Activated naive CD4-positive, alpha-beta T cell treated with anti-CD3 and anti-CD28 coated beads for 36 hours (primary cell): ENCODE measurements at places on chromosomes 2 and 18. TPM values are rescaled to one million over a fixed set of nuclear protein-coding genes. Genes with fewer than 3 reads are reported as not detected.
A peak's percentile ranks its signal among the peaks of the same experiment; 100 is the strongest.

The LRATD1 gene
- not detected for total RNA-seq

The CIB4 gene
- total RNA-seq, result not detected

GRCh38 chr2:162477011-162477410, 133.1 kb downstream of the GCA start:
- DNase-seq, result no peak

DNA sequence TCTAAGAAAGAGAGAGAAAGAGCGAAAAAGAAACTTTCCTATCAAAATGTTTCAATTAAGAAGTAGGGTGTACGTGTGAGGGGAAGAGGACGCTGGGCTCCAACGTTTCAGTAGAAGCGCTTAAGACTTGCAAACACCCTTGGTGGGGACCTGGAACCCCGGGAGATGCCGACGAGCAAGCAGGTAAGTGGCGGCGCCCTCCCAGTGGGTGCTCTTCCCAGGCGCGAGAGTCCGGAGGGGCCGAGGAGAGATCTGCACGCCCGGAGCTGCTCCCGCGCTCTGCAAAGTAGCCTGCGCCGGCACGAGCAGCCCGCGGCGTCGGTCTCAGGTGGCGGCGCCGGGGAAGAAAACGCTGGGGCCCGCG, 678 bp upstream of the OTX1 start:
- DNase-seq, result peak; percentile 6

- peak; percentile 68 for DNase-seq
These were observed 1.5 kb downstream of the ARPC2 start for GRCh38 chr2:218218268-218219185.

DNA sequence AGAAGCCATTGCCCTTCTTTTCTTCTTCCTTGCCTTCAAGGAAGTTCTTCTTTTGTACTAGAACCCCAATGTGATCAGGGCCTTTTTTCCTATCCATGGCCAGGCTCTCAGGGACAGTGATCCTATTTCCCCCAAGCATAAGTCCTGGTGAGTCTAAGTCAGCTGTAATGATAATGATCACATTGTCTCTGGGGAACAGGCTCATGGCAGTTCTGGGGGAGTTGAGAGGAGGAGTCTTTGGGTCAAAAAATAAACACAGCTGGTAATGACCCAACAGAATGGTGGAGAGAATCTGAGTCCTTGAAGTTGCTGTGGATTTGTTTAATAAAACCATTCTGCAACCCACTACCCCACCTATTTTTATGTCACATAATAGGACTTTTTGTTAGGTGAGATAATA, 96.6 kb downstream of the SOCS6 start:
- no peak for DNase-seq

GRCh38 chr18:62808123-62808522, 92.8 kb downstream of the PHLPP1 start:
- DNase-seq, result no peak

- DNase-seq, result peak; percentile 38
These were observed at the start of gene IL1A for GRCh38 chr2:112784199-112785189. Gene IL1A, minus strand, starts transcription at chr2:112784493. Its CDS starts 723 bp downstream, at chr2:112783770.
